ENCODE measurements at places on chromosomes 7 and 10.

DNA sequence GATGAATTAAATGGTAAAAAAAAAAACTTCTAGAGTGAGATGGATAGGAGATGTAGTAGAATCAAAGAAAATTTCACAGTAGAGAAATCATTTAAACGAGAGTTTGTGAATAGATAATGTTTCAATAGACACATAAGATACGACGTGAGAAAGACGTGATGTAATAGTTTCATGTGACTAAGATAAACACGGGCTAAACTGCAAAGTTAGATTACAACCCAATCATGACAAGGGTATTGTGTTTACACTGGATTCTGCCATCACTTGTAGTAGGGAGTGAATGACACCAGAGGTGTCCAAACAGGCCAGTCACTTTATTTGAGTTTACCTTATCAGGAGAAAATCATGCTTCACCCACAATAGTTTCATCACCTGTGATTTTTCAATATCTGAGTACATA is 21.6 kb downstream of the SEMA3D start:
- no peak for DNase-seq

DNA sequence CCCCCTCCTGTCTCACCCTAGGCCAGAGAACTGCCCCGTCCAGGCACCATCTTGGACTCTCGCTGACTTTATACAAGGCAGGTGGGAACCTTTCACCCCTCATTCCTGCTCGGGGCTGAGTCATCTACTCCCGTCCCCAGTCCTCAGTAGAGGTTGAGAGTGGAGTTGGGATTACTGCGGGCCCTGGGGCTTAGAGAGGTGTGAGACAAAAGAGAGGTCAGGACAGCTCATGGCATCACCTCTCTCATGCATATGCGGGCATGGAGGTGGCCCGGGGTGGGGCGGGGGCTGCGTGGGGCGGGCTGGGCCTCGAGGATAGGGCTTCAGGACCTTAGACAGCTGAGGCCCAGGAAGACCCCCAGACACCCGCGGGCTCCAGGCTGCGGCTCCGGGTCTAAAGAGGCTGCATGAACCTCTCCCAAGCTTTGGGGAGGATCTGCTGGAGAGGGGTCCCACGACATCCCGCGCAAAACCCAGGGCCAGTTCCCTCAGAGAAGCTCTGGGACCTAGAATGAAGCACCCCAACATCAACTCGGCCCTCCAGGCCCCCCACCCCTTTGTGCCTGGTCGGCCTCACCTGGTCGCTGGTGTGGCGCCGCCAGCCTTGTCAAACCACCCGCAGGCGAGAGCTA is 317 bp downstream of the PDZD7 start:
- no peak for DNase-seq

- no peak for DNase-seq
Observed at GRCh38 chr7:147497246-147497645, 1093.3 kb upstream of the C7orf33 start.

- DNase-seq: no peak
Observed at GRCh38 chr7:138753610-138754009, 44.2 kb upstream of the TMEM213 start.

- no peak for DNase-seq
Observed at GRCh38 chr7:71220210-71220695, 88.3 kb downstream of the GALNT17 start.

Data from skeletal muscle cell (primary cell).